K562 (cell line): ENCODE measurements at places on chromosomes 12 and 14.

DNA sequence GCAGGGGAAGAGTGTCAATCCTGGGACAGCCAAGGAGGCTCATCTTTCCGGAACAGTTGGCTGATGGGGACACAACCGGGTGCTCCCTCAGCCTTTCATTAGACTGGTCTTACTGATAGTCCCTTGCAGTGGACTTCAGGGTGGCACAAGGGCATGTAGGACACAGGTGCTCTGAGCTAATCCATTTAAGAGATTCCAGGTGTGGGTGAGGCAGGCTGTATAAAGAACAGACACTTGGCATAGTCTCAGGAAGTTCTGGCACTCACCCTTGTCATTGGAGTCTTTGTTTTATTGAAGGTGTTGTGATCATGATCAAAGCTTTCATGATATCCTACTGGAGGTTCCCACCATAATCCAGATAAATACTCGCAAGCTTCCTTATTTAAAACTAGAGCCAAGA lies 341.6 kb downstream of the EMP1 start:
- no peaks in the 10 kb centered on the region for H3K27me3 ChIP-seq
- DNase-seq, result no peak
- no peaks in the 10 kb centered on the region for H3K4me1 ChIP-seq
- no peaks in the 10 kb centered on the region for H3K36me3 ChIP-seq

DNA sequence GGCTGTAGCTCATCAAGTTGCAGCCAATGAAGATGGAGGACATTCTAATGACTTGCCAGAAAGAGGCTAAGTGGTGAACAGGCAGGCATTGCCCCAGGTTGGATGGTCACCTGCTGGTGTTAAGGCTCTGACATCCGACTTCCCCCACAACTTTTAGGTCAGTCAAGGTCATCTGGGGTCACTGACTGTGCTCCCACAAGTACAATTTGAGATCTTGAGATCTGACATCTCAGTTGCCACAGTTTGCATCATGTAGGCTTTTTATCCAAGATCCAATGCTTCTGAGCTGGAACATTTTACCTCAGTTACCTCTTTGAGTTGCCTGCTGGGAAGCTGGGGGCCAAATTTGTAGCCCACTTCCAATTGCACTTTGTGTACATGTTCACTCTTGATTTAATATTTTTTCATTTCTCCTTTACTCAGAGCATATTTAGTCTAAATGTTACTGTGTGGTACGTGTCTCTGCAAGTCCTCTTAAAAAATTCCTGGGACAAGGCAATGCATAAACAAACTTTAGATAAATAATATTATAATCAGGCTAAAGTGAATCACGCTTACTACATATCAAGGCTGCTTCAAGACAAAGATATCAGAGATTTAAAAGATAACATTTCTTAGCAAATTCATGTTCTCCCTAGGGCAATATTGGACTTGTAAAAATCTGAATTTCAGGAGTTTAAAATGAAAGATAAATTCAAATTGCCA lies 61.4 kb downstream of the SEL1L start:
- no peaks in the 10 kb centered on the region; the same call in 2 of the 3 replicates for H3K4me1 ChIP-seq
- no peak overlapping the region; the same call in 2 of the 3 replicates for H3K27ac ChIP-seq
- peaks cover 21% of the 10 kb centered on the region for H3K36me3 ChIP-seq

DNA sequence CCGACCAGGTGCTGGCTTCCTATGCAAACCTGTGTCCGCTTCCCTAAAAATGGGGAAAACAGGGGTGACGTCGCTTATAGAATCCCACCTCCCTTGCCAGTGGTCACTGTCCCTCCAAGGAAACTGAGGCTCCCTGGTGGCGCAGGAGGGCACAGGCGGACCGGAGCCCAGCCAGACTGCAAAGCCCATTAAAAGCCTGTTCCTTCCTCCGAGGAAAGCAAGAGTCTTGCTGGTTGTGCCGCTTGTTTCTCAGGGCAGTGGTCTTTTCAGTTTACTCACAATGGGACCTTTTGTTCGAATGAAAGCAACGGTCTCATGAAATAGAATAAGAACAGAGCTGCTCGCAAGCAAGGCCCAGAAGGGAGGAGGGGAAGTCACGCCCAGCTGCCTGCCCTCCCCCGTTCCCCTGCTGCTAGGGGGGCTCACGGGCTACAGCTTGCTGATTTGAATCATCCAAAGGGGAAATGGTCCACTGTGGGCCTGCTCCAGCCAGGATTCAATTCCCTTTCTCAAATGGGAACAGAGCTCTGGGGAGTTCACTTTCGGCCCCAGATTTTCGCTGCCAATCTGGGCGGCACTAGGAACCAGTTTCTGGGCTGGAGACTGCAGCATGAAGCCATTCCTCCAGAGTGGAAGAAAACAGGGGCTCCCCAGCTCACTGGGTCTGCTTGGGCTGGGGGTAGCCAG lies 4.6 kb upstream of the SELPLG start:
- peaks cover 27% of the 10 kb centered on the region; the same call in 2 of the 3 replicates for H3K36me3 ChIP-seq
- no peak for DNase-seq
- no peak overlapping the region for H3K27ac ChIP-seq
- no peaks in the 10 kb centered on the region for H3K27me3 ChIP-seq

DNA sequence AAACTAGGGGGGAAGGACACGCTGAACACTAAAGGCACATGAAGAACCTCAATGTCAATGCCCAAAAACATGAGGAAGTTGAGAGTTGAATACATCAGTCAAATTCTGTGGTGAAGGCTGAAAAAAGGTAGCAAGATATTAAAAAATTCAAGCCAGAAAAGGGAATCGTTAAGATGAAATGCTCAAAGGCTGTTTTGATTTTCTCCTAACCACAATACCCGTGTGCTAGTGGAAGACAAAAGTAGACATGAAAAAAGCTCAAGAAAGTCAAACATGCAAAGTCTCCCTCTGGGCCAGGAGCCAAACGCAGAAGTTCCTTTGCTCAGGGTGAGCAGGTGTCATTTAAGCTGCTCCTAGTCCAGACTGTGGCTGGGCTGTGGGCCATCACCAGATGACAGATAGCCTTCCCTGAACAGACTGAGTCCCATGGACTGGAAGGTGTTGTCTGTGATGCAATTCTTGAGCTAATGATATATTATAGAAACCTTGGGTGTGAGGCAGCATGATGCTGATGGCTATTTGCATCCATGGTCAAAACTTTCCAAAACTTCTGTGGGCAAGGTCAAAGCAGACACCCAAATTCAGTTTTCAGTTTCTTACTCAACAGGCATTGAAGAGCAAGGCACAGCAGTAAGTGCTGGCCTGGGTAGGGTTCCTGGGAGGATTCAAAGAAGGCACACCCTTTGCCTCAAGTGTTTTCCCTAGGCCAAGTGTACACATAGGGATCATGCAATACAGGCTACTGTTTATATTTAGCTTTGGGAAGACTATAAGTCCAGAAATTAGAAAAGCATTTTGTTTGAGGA lies 81.6 kb downstream of the MYRFL start:
- H3K27me3 ChIP-seq, result peaks cover 4% of the 10 kb centered on the region; the same call in 1 of the 2 replicates
- no peak overlapping the region for H3K4me3 ChIP-seq
- no peaks in the 10 kb centered on the region for H3K4me1 ChIP-seq
- H3K36me3 ChIP-seq, result no peaks in the 10 kb centered on the region

GRCh38 chr12:116140529-116140928 lies 137.0 kb downstream of the MED13L start:
- no peak for DNase-seq
- no peak overlapping the region for H3K27ac ChIP-seq
- peaks cover 8% of the 10 kb centered on the region; the same call in 1 of the 2 replicates for H3K4me1 ChIP-seq

DNA sequence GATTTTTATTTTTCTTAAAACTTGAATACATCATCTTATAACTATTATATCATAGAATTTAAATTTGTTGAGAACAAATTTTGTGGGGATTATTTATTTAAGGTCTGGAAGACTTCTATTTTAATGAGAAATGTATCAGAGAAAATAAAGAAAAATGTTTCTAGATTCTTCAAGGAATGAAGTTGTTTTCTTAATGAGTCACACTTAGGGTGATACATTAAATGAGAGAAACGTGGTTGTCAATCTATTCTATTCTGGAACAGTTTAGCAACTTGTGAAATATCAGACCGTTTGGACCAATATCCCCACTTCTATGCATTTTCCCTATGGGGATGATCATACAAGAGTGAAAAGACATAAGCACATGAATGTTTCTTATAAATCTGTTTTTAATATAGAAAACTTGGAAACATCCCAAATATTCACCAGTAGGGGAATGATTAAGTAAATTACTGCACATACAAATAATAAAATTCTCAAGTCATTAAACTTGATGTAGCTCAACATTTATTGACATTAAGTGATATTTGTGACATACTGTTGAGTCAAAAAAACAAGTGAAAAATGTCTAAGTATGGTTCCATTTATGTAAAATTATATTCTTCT lies 88.5 kb downstream of the E2F7 start:
- H3K4me1 ChIP-seq, result no peaks in the 10 kb centered on the region
- H3K27ac ChIP-seq, result no peak overlapping the region
- H3K36me3 ChIP-seq, result no peaks in the 10 kb centered on the region
- no peaks in the 10 kb centered on the region for H3K27me3 ChIP-seq
- DNase-seq, result no peak

GRCh38 chr12:30726647-30727046 lies 28.1 kb downstream of the CAPRIN2 start:
- no peaks in the 10 kb centered on the region for H3K4me1 ChIP-seq
- no peak for DNase-seq
- H3K36me3 ChIP-seq, result peaks cover 9% of the 10 kb centered on the region; the same call in 2 of the 3 replicates
- H3K4me3 ChIP-seq, result no peak overlapping the region

- H3K36me3 ChIP-seq, result no peaks in the 10 kb centered on the region
- no peaks in the 10 kb centered on the region for H3K4me1 ChIP-seq
- no peaks in the 10 kb centered on the region; the same call in 2 of the 3 replicates for H3K27me3 ChIP-seq
- DNase-seq, result peak; percentile 87
- H3K4me3 ChIP-seq, result no peak overlapping the region
- no peak overlapping the region for H3K27ac ChIP-seq
Measured at GRCh38 chr12:103632554-103633216, 45.6 kb downstream of the STAB2 start.

DNA sequence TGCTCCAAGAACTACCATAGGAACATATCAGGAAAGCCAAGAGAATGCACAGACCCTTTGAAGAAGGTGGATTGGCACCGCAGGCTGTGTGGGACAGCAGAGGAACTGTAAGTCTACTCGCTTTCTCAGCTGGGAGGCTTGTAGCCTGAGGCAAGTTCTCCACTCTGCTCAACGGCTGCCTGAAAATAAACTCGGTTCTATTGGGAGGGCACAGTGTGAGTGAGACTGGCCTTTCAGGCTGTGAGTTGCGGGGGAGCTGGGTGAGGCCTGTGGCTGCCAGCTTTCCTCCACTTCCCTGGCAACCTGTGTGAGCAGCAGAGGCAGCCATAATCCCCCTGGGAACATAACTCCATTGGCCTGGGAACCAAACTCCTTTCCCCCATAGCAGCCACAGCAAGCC lies 132.1 kb downstream of the ANKS1B start:
- no peaks in the 10 kb centered on the region for H3K27me3 ChIP-seq
- no peak for DNase-seq
- no peak overlapping the region for H3K27ac ChIP-seq
- H3K4me1 ChIP-seq, result no peaks in the 10 kb centered on the region
- H3K36me3 ChIP-seq, result no peaks in the 10 kb centered on the region

- no peaks in the 10 kb centered on the region for H3K4me1 ChIP-seq
- H3K4me3 ChIP-seq, result no peak within 1 kb of the TSS
- H3K27me3 ChIP-seq, result no peaks in the 10 kb centered on the region
- H3K27ac ChIP-seq, result no peak within 1 kb of the TSS
- DNase-seq, result no peak
Measured at GRCh38 chr14:85529803-85530574, at the start of gene FLRT2. Gene FLRT2 (plus strand): TSS chr14:85530144. CDS start chr14:85621515, 91,371 bp downstream.

GRCh38 chr12:29148596-29148910 lies 525 bp upstream of the FAR2 start:
- peak; percentile 21 for DNase-seq
- H3K27me3 ChIP-seq, result no peaks in the 10 kb centered on the region
- no peaks in the 10 kb centered on the region for H3K36me3 ChIP-seq
- H3K4me3 ChIP-seq, result peak overlapping the region; percentile 47
- H3K4me1 ChIP-seq, result peaks cover 15% of the 10 kb centered on the region; the same call in 1 of the 2 replicates

DNA sequence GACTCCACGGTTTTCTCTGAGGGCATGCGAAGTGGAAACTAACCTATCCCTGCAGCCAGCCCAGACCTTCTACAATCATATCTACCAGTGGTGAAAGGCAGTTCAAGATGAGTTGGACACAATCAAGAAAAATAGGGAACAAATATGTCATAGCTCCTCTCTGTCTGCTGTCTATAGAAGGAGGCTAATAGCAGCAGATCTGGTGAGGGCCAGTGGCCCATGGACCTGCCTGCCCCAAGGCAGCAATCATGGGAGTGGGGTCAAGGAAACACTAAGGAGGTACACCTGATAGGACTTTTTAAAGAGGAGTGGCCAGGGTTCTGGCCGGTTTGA lies 149.5 kb downstream of the PRKCH start:
- H3K27ac ChIP-seq, result no peak overlapping the region
- H3K4me3 ChIP-seq, result no peak overlapping the region
- H3K36me3 ChIP-seq, result no peaks in the 10 kb centered on the region
- no peaks in the 10 kb centered on the region for H3K4me1 ChIP-seq

DNA sequence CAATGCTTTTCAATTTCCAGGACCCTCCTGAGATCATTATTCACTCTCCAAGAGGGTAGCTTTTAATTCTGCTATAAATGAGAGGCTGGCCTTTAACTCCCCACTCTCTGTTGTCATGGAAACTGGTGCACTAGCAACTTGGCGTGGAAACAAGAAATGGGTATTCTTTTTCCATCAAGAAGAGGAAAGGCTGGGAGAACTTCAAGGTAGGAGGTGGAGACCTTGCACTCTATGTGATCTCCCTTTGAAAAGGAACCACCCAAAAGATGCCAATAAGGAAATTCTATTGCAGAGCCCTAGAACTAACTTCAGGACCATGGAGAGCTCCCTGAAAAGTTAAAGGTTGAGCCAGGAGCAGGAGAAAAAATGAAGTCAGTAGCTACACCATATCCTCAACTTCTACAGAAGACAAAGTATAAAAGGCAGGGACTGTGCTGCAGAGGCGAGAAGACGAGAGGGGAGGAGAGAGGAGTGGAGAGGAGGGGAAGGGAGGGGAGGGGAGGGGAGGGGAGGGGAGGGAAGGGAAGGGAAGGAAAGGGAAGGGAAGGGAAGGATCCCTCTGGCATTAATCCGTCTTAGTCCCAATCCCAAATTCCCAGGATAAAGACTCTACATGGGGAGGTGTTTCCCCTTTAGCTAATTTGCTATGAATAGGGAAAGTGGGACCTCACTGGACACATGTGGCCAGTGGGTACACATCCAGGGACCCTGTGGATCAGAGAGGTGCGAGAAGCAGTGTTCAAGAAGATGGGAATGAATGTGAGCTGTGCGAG lies 46.7 kb upstream of the FICD start:
- H3K36me3 ChIP-seq, result no peaks in the 10 kb centered on the region
- peaks cover 7% of the 10 kb centered on the region; the same call in 1 of the 2 replicates for H3K27me3 ChIP-seq
- peak; percentile 54 for DNase-seq
- H3K4me3 ChIP-seq, result no peak overlapping the region
- no peak overlapping the region for H3K27ac ChIP-seq

DNA sequence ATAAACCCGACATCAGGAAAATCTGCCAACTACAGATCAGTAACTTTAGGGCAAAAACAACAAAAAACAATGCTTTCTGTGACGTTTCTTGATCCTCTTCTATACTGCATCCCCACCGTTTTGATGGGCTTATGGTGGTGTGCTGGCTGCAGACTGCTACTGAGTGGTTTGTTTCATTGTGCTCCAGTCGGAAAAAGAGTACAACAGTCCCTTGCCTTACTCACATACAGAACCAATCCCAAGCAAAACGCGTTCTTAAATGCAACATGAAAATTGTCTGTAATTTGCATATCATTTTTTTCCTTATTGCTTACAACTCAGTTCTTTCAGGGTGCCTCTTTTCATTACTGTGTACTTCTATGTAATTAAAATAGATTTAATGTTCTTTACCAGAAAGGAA lies 2.3 kb downstream of the ETV6 start:
- peak overlapping the region; percentile 77 for H3K4me3 ChIP-seq
- H3K27ac ChIP-seq, result peak overlapping the region; percentile 99
